ENCODE measurements at places on chromosomes 7 and 10. TPM values are rescaled to one million over a fixed set of nuclear protein-coding genes. Genes with fewer than 3 reads are reported as not detected.
A peak's percentile ranks its signal among the peaks of the same experiment; 100 is the strongest.

The CALML3 gene
- polyA plus RNA-seq, result 0.11 TPM

The SEMA3D gene
- 36.9 TPM for polyA plus RNA-seq

The GPR158 gene
- polyA plus RNA-seq, result 0.13 TPM

The TFR2 gene
- polyA plus RNA-seq, result 0.59 TPM

The ATG9B gene
- 1.1 TPM for polyA plus RNA-seq

The CLDN4 gene
- polyA plus RNA-seq, result 7.9 TPM

The EGFR gene
- polyA plus RNA-seq, result 37.2 TPM

The HDAC9 gene
- polyA plus RNA-seq, result 17.5 TPM

The STEAP1B gene
- polyA plus RNA-seq, result 3.4 TPM

The IDI1 gene
- polyA plus RNA-seq, result 46.0 TPM

The PFKP gene
- polyA plus RNA-seq, result 21.3 TPM

The SH2D4B gene
- polyA plus RNA-seq, result 0.09 TPM

The NEUROD6 gene
- polyA plus RNA-seq, result 0.07 TPM

The CDK6 gene
- polyA plus RNA-seq, result 56.5 TPM

The MYPN gene
- 92.2 TPM for polyA plus RNA-seq

The GPR15LG gene
- not detected for polyA plus RNA-seq

GRCh38 chr7:129009437-129009836 lies 45.5 kb downstream of the TNPO3 start:
- no peak for DNase-seq

DNA sequence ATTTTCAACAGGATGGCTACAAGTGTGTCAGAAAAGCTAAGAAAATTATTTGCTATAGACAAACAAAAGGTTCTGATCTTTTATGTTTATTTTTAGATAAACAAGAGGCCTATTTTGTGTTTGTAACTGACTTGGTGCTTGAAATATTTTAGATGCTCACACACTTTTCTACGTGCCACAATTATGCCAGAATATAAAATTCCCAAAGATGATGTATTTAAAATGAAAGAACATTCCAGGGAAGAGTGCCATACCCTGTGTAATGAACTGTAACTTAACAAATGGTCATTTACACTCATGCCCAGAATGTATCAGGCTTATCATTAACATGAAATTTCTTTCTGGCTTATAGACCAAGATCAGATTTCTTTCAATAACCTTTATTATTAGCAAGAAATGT lies 144.9 kb upstream of the MTPN start:
- no peak for DNase-seq

- peak; percentile 16 for DNase-seq
Observed at GRCh38 chr7:93574646-93575554, at the start of gene CALCR. CALCR (minus strand) TSS chr7:93574724; CDS start chr7:93486981, 87,743 bp downstream.

DNA sequence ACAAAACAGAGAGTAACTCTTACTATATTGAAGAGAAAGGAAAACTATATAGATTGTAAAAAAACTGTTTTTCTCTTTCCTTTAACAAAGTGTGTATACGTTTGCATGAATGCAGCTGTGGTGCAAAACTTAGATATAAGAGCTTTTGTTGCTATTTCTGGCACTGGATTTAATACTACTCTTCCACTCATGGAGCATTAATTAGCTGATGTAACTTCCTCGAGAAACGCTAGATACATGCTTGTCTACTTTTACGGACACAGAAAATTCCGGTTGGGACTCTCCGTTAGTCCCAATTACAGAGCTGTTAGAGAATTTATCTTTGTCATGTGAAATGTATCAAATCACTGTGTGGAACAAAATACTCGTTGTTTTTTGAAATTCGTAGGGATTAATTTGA lies 135.5 kb downstream of the ZNF22 start:
- peak; percentile 3 for DNase-seq

DNA sequence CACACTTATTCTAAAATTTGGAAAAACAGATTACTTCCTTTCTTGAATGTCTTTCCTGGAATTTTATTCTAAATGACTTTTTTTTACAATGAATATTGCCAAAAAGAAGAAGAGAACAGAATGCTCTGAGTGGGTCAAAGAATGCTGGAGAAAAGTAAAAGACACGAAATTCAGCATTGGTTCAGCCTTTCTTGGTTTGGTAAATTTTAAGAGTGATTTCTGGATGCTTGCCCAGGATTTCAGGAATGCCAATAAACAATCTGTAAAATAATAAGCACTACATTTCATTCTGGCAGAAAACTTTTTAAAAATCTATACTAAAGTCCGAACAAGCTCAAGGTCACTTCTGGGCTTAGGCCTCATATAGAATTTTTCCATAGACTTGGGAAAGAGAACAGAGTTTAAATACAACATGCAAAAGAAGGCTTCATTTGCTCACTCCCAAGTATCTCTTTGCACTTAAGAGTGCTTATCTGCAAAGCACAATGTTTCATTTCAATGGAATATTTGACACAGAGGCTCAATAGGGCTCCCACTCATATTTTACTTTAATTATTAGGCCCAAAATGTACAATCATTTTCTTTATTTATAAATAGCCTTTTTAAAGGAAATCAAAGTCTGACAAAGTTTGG lies 359.5 kb upstream of the ANKRD30A start:
- DNase-seq, result peak; percentile 51

- DNase-seq, result no peak
Observed at GRCh38 chr7:28161331-28161730, 19.3 kb downstream of the JAZF1 start.

- DNase-seq, result peak; percentile 16
Observed at GRCh38 chr7:74334030-74334429, 44.8 kb downstream of the CLIP2 start.

- no peak for DNase-seq
Observed at GRCh38 chr7:31603046-31603445, 84.0 kb upstream of the PPP1R17 start.

- peak; percentile 18 for DNase-seq
Observed at GRCh38 chr7:93212881-93213280, 13.4 kb downstream of the HEPACAM2 start.

- DNase-seq, result no peak
Observed at GRCh38 chr10:6274040-6274439, 71.3 kb downstream of the PFKFB3 start.

DNA sequence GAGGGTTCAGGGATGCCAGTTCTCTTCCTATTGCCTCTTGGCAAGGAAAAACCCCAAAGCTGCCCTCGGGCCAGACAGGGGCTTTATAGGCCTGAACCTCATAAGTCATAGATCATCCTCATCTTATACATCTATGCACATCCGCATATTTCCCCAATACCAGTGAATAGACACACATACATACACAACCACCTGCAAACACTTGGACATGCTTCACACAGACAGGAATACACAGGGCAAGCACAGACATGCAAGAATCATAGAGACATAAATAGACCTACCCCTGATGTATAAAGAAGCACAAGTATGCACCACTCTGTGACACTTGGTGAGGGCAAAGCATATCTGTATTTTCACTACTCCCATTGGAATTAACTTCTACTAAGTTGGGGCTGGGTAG lies 30.7 kb downstream of the MBL2 start:
- DNase-seq, result no peak

GRCh38 chr10:113808168-113808567 lies 45.7 kb downstream of the DCLRE1A start:
- no peak for DNase-seq

- peak; percentile 57 for DNase-seq
Observed at GRCh38 chr7:24728503-24729364, 28.5 kb downstream of the GSDME start.

DNA sequence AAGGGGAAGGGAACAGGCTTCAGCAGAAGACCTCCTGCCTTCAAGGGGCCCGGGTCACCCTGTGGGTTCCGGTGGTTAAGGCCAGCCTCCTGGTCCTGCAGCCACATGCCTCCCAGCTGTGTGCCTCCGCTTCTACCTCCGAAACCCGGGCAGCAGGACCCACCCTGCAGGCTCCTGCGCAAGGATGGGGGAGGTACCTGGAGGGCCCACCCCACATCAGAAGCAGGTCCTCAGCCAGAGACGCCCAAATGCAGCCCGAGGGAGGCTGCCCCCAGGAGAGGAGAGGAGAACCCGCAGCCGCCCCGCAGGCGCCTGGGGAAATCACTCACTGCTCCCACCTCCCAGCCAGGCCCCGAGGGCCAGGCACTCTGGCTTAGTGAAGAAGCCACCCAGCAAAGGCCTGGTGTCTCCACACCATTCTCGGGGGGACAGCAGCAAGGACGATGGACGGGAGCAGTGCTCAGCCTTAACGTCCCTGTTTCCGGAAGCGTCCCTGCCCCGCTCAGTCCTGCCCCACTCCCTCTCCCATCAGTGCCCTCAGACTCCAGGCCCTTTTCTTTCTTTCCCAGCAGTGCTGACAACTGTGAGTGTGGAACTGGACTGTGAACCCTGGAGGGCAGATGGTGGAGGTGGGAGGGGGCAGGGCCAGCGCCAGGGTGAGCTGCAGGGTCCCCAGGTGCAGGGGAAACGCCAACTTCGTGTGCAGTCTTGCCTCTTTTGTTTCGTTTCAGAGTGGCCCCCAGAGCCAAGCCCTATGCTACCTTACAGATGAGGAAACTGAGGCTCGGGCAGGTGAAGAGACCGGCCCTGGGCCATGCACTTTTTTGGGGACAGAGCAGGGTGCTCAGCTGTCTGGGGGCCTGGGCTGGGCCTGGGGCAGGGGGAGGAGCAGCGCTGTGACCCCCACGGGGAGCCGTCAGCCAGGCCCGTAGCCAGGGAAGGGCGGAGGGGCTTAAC lies 138.0 kb downstream of the FAM53B start:
- no peak for DNase-seq

GRCh38 chr7:9124320-9124719 lies 690.9 kb downstream of the NXPH1 start:
- no peak for DNase-seq

GRCh38 chr7:112238330-112238729 lies 31.8 kb downstream of the ZNF277 start:
- no peak for DNase-seq

DNA sequence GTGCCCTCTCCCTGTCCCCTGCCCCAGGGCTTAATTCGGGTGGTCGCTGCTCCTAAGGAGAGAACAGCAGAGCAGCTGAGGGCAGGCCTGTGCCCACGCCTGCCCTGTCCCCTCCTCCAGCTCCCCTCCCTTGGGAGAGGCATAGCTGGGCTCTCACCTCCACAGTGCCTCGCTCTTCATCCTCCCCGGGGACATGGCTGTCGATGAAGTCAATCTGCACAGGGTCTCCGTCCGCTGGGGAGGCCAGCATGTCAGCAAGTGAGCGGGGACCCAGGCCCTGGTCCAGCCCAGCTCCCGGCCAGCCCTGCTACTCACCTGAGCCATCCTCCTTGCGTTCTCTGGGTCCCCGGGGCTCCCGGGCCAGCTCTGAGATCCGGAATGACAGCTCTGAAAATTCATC lies 3.8 kb upstream of the SAP25 start:
- no peak for DNase-seq

- DNase-seq, result no peak
Observed at GRCh38 chr7:22833113-22833855, 10.6 kb upstream of the TOMM7 start.

GRCh38 chr10:86167121-86167761 lies 199.4 kb downstream of the GRID1 start:
- no peak for DNase-seq

- no peak for DNase-seq
Observed at GRCh38 chr7:130374507-130374906, 5.8 kb upstream of the CPA1 start.

DNA sequence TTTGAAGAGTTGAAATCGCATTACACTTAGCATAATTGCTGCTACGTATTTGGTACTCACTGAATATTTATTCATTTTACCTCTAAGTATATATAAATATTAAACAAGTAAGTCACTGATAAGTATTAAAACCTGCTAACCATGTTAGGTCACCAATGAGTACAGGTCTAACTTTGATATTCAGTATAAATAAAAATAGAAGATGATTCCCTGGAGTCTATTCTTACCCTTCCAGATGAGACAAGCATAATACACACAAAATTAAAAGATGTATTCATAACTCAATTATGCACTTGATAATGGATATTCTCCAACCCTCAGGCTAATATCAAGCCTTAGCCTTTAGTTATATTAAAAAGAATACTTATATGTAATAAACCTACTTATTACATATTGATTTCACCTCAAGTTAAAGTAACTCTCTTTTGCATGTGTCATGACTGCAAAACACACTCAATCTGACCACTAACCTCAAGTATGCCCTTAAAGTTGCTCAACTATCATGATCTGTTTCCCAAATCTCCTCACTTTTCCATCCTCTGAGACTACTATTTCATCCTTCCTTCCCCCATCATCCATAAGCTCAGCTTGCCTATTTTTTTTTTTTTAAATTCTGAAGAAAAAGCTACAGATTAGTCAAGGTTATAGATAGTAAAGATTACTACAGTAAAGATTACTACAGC lies 46.8 kb downstream of the IPMK start:
- DNase-seq, result no peak

All from muscle of back (tissue), 13 donors.